ENCODE measurements at places on chromosomes 3 and 15.

DNA sequence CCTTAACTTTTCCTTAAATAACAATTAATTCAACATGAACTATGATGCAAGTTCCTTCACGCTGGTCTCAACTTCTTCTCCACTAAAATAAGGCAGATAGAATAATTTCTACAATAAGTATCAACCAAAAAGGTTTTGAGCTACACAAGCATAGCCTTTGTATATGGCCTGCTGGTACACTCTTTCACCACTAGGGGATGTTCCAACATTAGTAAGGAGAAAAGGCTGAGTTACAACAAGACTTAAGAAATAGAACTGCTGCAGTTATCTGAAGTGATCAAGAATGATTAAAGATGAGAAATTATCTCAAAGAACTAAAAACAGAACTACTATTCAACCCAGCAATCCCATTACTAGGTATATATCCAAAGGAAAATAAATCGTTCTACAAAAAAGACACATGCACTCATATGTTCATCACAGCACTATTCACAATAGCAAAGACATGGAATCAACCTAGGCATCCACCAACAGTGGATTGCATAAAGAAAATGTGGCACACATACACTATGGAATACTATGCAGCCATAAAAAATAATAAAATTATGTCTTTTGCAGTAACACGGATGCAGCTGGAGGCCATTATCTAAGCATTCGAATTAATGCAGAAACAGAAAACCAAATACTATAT lies 14.4 kb downstream of the ATP13A3 start:
- no peak for DNase-seq

DNA sequence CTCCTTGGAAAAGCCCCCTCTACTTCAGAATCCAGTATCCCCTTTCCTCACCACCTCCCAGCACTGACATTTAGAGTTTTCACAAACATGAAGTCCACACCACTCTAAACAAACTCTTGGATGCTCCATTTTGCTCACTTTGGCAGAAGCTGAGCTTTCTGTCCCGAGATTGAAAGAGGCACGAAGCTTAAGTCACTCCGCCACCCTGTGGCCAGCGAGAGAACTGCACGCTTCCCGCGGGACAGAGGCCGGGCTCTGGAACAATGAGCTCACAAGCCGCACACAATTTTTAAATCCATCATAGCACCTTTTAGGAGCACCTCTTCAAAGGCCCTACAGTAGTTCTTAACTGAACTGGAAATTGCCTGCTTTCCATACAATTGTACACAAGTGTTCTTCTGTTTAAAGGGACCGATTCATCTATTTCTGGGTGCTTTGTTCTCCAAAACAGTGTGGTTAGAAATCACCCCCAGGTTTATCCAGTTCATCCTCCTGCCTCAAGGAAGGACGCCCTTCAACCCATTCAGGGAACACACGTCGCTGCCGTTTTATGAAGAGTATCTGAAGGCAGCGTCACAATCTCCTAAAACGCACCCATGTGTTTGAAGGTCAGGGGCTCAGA lies 226.1 kb downstream of the VPS13C start:
- DNase-seq, result no peak

GRCh38 chr3:85846940-85847339 lies 888.2 kb downstream of the CADM2 start:
- DNase-seq, result no peak

DNA sequence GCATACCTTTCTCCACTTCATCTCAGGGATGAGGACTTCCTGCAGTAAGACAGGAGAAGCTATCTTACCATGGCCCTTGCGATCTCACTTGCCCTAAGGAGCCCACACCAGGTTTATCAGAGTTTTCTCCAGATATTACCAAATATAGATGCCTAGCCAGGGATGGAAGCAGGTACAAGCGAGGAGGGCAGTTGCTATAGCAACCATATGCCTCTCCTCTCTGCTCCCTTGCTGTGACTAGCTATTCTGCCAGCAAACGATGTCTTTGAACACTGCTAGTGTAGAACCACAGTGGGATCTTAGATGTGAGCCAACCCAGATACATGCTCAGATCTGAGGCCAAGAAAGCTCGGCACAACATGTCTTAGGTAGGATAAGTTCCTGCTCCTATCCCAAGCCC lies 33.9 kb downstream of the GRAMD2A start:
- no peak for DNase-seq

- DNase-seq, result no peak
Observed at GRCh38 chr3:21020681-21021080, 730.3 kb downstream of the ZNF385D start.

DNA sequence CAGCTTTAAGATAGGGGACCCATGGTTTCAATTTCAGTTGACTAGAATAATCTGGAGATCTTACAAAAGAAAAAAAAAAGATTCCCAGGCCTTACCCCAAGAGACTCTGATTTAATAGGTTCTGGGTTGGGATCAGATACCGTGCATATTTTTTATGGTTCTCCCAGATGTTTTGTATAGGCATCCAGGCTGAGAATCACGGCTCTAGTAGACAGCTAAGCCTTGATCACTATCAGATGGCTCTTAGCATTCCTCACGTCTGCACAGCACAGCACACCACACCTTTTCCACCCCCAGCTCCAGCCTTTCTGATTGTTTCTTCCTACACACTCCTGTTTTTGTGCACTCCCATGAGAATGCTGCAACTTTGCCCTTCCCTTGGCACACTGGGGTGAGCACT lies 40.8 kb downstream of the TMEM45A start:
- no peak for DNase-seq

DNA sequence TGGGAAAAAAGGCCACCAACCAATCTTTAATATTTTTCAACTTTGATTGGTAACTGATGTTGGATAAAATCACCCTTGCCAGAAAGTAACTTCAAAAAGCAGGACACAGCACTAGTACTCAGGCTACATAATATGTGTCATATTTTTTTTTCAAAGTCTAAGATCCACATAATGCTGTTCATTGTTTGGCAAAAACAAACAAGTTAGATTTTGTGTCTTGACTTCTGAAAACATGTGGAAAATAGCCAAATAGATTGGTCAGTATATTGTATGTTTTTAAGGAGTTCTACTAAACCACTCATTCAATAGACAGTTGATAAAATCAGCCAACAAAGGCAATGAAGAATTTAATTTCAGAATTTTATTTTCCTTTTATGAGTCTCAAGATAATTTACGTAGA lies 111.7 kb upstream of the CCDC54 start:
- no peak for DNase-seq

- no peak for DNase-seq
Observed at GRCh38 chr15:81363718-81364500, 10.1 kb downstream of the TMC3 start.

DNA sequence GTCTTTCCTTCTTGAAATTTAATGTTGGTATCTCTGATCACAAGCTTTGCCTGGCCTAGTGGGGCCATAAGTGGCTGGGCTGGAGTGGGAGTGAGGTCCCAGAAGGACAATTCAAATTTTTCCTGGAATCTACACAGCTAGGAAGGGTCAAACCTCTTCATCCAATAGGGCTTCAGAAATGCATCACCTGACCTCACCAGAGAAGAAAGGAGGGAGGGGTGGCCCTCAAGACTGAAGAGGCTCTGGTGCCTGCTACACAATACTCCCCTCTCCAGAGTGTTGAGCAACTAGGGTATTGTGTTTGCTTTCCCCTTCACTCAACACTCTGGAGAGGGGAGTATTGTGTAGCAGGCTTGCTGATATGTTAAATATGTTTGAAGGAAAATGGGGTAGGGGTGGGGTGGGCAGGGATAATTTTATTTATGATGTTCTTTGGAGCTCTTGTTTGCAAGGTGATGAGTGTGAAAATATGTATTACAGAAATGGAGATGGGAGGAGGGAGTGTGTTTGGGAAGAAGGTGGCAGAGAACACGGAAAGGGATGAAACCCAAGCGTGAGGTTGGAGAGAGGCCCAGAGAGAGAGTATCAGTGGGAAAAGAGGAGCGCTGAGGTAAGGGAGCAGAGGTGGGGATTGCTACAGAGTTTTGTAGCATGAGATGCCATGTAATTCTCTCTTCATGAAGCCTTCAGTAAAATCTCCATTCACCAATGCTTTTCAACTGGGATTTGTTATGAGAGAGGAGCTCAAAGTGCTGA lies 5.7 kb upstream of the KLHL24 start:
- no peak for DNase-seq

- DNase-seq, result no peak
Observed at GRCh38 chr3:190279690-190280089, 42.6 kb downstream of the CLDN1 start.

GRCh38 chr15:52233405-52233804 lies 42.2 kb upstream of the GNB5 start:
- DNase-seq, result no peak

GRCh38 chr15:38636597-38636996 lies 72.0 kb upstream of the RASGRP1 start:
- no peak for DNase-seq

GRCh38 chr15:80949756-80950155 lies 39.9 kb downstream of the MESD start:
- DNase-seq, result no peak

DNA sequence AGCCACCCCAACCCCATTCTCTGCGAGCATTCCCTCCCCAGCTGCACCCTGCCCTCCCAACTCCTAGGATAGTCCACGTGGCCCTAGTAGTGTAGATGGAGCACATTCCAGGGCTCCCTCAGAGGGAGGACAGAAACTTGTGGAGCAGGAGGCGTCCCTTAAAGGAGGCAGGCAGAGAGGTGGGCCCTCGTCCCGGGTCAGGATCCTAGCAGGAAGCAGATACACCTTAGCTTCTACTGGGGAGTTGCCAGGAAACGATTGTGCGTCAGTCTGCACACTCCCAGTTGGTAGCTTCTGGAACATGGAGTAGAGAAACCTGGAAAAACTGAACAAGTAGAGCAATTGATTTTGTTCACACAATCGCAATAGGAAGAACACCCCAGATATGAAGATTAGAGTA lies 43.9 kb upstream of the KLHL25 start:
- DNase-seq, result no peak

GRCh38 chr3:100602506-100603444 lies 6.6 kb upstream of the ADGRG7 start:
- peak; percentile 35 for DNase-seq

GRCh38 chr3:6962801-6963200 lies 101.9 kb downstream of the GRM7 start:
- no peak for DNase-seq

- no peak for DNase-seq
Observed at GRCh38 chr3:16551342-16551976, 38.0 kb upstream of the RFTN1 start.

GRCh38 chr15:47972738-47973137 lies 148.1 kb upstream of the SLC24A5 start:
- DNase-seq, result no peak

- no peak for DNase-seq
Observed at GRCh38 chr3:178170698-178171535, 365.3 kb upstream of the KCNMB2 start.

DNA sequence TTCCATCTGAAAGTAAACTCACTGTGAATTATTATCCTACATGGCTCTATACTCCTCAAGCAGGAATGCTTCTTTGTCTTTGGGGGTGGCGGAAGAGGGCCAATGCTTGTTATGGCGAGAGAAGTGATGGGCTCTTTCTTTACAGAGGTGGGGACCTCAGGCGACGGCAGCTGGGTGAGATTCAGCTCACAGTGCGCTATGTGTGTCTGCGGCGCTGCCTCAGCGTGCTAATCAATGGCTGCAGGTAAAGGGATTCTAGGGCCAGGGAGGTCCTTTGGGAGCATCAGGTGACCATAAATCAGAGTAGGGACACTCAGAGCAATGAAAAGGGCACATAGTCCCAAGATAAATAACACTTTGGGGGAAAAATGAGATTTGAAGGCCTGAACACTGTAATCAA lies 39.0 kb downstream of the ESYT3 start:
- no peak for DNase-seq

- DNase-seq, result no peak
Observed at GRCh38 chr3:71723452-71724170, 1.6 kb downstream of the EIF4E3 start.

GRCh38 chr3:19961960-19962359 lies 15.1 kb downstream of the RAB5A start:
- DNase-seq, result no peak

- no peak for DNase-seq
Observed at GRCh38 chr15:34365091-34365825, 1.7 kb downstream of the LPCAT4 start.

DNA sequence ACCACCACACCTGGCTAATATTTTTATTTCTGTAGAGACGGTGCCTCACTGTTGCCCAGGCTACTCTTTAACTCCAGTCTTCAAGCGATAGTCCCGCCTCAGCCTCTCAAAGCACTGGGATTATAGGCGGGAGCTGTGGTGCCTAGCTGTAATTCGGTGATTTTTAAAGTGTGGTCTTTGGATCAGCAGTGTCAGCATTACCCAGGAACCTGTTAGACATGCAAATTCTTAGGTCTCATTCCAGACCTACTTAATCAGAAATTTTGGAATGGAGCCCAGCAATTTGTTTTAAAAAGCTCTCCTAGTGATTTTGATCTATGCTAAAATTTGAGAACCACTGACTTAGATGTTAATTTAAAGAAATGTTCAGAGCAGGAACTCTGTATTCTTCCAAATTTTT lies 51.9 kb downstream of the GOLM2 start:
- DNase-seq, result no peak

GRCh38 chr15:83928878-83929418 lies 275.0 kb downstream of the ADAMTSL3 start:
- no peak for DNase-seq

DNA sequence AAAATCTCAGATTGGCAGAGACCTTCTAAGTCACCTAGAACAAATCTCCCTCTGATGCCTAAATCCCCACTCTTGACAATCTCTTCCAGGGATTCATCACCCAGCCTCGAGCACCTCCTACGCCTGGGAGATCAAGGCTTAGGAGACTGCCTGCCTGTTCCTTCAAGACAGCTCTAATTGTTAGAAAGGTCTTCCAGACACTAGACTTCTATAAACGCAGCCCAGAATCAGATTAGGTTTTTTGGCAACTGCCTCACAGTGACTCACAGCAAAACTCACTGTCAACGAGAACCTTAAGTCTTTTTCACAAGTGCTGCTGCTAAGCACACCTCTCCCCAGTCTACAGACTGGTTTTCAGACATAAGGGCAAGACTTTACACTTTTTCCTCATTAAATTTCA lies 23.1 kb downstream of the SRGAP3 start:
- DNase-seq, result no peak

- no peak for DNase-seq
Observed at GRCh38 chr3:46483825-46484224, 14.0 kb upstream of the RTP3 start.

DNA sequence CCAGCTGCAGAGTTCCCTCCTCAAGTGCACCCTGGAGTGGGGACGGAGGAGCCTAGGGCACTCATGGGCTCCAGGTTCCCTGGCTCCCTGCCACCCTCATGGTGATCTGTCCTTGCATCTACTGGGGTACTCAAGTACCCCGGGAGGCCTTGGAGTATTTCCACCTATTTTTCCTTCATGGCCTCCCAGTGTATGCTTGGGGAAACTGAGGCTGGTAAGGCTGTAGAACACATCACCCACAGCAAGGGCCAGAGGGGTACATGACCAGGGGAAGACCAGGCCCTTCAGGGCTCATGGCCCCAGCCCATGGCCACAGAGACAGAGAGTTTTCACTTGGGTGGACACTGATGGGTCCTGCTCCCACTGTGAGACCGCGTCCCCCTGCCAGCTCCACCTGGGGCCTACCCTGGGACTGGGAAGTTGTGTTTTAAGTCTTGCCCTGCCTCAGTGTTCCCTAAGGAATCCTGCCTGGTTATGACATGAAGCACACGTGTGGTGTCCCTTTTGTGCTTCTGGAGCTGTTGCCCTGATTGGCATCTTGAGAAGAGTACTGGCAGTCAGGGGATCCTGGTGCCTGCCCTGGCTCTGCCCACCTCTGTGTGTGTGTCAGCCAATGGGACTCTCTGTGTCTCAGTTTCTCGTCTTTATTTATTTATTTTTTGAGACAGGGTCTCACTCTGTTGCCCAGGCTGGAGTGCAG lies 132.8 kb downstream of the TJP1 start:
- no peak for DNase-seq

GRCh38 chr3:133934073-133934970 lies 38.6 kb upstream of the RAB6B start:
- no peak for DNase-seq

Data from GM12878 (cell line).